ENCODE measurements at places on chromosomes 2 and 18. TPM values are rescaled to one million over a fixed set of nuclear protein-coding genes. Genes with fewer than 3 reads are reported as not detected.

DNA sequence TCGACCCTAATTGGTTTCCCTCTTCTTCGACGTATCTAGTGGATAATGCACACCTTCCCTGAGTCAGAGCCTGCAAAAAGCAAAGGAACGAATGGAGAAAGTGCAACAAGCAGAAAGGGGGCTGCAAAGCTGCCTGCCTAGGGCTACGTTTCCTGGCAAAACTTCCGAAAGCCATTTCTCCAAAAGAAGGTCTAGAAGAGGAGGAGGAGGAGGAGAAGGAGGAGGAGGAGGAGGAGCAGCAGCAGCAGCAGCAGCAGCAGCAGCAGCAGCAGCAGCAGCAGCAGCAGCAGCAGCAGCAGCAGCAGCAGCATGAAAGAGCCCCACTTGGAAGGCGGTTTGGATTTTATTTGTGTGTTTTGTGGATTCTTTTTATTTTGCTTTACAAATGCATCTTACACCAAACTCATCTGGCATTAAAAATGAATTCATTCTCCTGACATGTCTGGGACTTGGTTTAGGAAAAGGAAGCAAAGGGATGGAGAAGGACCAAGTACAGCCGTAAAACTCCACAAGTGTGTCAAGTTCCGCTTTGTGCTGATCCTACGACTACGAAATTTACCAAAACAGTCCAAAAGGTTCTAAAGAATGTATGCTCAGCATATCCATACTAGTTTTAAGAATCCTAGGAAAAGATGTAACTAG lies 2.0 kb downstream of the TCF4 start:
- peak; percentile 49 for DNase-seq

DNA sequence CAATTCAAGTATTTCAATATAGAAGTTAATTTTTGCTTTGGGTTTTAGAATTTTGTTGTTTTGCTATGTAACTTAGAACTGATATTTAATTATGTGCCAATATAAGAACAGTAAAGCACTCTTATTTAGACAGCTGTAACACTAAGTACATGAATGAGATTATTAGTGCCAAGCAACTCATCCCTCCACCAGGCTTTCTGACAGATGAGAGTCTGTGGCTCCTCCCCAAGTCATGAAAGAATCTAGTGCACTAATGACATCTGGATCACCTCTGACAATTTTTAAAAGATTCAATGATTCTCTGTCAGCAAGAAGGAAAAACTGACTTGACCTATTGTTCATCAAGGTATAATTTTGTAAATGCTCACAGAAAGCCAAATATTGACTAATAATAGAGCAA lies 67.8 kb downstream of the TMEFF2 start:
- DNase-seq = no peak

GRCh38 chr2:197107291-197108269 lies 181.1 kb upstream of the PGAP1 start:
- DNase-seq = peak; percentile 12

VAMP5 gene
- total RNA-seq = 186 TPM

CYP27A1 gene
- 12.6 TPM for total RNA-seq

DCC gene
- total RNA-seq = not detected

Measured in endothelial cell of umbilical vein (primary cell).